Esophagus mucosa (tissue), 1 donor: ENCODE measurements at places on chromosomes 2 and 18. TPM values are rescaled to one million over a fixed set of nuclear protein-coding genes. Genes with fewer than 3 reads are reported as not detected.
A peak's percentile ranks its signal among the peaks of the same experiment; 100 is the strongest.

GAREM1 gene
- total RNA-seq: 22.9 TPM

MRO gene
- not detected for total RNA-seq

HOXD12 gene
- total RNA-seq: not detected

- ATAC-seq: peak; percentile 93
Measured at GRCh38 chr2:96413323-96413722, 77.8 kb downstream of the NCAPH start.

DNA sequence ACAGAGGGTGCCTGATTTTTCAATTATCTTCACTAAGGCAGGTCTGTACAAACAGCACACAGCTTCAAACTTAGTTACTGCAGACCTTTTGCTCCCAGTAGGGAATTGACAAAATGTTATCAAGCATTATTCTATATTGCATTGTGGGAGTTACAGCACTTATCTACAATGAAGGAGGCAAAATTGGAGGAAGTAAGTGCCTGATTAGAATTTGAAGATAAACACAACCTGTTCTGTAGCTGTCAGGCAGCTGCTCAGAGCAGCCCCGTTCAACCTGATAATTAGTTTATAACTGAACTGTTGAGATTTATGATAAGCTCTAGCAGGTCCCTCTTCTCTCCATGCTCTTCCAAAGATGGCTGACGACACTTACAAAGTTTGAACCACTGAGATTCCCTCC lies 364.4 kb upstream of the CYRIA start:
- no peak for ATAC-seq

DNA sequence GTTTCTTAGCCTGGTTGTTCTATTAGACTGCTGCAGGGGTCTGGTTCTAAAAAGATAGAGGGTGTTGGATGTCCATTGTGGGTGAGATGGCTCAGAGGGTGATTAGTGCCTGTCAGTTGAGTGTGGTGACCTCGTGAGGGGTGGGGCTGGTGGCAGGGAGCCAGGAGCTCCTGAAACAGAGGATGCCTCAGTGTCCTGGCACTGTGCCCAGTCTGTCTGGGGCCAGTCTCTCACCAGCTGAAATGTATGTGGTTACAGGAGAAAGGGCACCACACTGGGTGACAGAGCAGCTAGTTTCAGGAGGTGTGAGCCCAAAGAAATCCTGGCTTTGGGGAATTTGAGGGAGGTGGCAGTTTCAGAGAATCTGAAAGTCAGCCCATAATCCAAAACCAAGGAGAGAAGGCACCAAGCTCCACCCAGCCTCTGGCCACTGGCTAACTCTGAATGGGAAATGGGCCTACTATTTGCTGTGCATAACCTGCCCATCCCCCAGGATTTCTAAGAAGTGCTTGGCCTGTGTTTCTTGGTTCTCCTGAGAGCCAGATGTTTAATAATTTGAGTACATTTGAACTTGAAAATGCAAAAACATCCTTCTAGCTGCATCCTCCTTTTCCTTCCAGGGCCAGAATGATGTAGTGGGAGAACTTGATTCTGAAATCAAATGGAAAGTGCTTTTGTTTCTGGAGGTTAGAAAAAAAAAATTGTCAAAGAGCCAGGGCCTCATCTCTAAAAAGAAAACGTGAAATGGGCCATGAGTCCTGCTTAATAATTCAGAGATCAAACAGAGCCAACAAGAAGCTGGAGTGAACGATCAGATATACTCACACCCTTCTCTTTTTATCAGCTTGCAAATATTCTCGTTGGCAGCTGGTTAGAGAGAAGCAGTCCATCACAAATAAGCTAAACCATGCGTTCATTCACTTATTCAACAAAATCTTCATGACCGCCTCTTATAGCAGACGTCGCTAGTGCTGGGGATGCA lies 92.3 kb downstream of the B3GNT2 start:
- peak; percentile 78 for ATAC-seq

DNA sequence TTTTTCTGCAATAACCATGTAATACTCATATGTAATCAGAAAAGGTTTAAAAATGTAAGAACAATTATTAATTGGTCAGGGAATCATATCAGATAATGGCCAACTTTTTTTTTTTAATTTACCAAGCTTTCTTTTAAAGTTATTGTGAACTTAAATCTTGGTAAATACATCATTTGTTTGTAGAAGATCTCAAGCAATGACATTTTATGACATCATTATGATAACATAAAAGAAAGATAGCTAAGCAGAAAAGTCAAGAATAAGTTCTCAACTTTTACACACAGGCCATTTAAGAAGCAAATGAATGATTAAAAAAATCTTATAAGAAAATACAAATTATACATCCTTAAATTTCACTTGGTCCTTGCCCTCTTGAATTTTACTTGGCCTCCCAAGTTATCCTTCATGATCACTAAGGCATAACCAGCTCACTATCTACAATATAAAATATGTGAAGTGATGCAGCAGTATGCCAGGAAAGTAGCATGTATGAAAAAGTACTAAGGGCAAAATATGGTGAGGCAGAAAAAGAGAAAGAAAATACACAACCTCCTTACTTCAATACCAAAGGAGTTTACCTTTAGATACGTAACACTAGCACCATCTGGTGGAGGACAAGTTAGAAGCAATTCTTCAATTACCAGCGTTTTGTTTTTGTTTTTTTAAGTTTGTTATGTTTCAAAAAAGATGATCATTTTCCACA lies 116.6 kb downstream of the SRBD1 start:
- peak; percentile 45 for ATAC-seq

DNA sequence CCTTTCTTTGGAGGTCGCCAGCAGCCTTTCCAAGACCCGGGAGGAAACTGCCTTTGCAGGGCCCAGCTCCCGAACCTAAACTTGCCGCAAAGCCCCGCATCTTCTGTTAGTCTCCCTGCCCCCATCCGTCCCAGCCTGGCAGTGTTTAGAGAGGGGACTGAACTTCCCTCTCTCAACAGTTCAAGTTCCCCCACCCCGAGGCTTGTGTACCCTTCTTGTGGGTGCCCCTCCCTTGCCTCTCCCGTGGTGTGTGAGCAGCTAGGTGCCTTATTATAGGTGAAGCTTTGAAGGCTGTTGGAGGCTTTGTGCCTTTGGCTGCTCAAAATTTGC lies 1.4 kb downstream of the LBH start:
- ATAC-seq: no peak

DNA sequence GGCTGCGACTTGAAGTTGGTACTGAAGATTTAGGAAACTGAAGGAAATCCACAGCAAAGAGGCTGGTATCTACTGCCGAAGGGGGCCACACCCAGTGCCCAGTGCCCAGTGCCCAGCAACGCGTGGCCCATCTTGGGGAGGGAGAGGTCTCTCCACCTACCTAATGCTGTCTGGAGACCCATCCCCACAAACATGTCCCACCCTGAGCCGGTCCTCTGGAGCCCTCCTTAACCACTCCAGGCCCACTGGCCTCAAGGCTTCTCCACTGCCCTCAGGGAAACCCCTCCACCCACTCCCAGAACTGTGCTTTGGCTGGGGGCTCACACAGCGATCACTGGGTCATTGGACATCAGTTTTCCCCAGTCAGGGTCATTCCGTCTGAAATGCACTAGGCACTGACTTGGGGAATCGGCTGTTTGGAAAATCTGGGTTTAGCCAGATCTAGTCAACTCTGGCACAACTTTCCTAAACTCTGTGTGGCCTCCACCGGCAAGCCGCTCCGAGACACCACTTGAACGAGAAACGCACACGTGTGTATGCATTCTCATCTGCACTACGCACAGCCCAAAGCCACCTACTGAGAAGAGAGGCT lies 20.1 kb downstream of the GPR55 start:
- ATAC-seq: no peak

DNA sequence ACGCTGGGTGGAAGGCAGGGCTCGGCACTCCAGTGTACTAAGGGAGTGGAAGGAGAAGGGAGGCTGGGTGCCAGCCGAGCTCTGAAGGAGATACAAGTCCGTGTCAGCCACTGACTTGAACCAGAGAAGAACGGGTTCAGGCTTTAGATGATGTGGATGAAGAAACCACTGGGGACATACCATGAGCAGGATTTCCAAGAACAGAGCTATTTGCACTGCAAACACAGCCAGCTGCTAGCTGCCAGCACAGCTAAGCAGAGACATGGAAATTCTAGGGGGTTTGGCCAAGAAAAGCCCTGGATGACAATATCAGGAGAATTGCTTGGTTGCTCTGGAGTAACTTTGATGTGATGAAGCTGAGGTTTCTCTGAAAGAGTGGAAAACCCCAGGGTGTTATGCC lies 5.2 kb downstream of the CD207 start:
- no peak for ATAC-seq

GRCh38 chr2:120257522-120257921 lies 4.9 kb downstream of the RALB start:
- no peak for ATAC-seq

- ATAC-seq: no peak
Measured at GRCh38 chr18:24364177-24364576, 33.4 kb downstream of the OSBPL1A start.

DNA sequence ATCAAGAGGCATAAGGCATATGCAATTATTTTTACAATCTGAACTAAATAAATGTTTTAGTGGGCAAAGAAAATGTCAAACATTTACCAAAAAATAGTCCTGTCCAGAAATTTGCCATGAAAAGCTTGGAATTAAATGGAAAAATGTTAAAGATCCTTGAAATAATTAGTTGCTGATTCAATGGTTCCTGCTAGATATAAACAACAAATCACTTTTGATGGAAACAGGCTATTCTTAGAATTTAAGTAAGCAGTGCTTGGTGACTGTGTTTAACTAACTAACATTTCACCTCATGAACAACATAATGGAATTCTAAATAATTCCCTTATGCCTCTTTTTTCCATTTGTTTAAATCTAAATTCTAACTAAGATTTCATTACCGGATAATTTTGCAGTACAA lies 3.9 kb downstream of the RND3 start:
- ATAC-seq: no peak

- ATAC-seq: peak; percentile 88
Measured at GRCh38 chr2:183019718-183020442, 18.4 kb downstream of the NCKAP1 start.

DNA sequence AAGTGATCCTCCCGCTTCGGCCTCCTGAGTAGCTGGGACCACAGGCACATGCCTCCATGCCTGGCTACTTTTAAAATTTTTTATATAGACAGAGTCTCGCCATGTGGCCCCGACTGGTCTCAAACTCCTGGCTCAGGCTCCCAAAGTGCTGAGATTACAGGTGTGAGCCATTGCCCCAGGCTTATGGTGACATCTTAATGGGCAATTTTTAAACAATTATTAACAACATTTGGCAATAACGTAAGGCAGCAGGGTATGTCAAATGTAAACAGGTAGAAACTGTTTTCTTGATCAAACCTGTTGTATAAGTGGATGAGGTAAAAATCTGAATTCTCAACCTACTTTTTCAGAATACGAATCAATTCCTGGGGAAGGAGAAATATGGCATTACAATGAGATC lies 11.0 kb downstream of the FECH start:
- no peak for ATAC-seq

GRCh38 chr18:45958730-45959129 lies 8.4 kb downstream of the EPG5 start:
- no peak for ATAC-seq
